ENCODE measurements at places on chromosomes 7 and 10.
A peak's percentile ranks its signal among the peaks of the same experiment; 100 is the strongest.

GRCh38 chr7:11124856-11125559, 151.3 kb downstream of the PHF14 start:
- no peak for DNase-seq

DNA sequence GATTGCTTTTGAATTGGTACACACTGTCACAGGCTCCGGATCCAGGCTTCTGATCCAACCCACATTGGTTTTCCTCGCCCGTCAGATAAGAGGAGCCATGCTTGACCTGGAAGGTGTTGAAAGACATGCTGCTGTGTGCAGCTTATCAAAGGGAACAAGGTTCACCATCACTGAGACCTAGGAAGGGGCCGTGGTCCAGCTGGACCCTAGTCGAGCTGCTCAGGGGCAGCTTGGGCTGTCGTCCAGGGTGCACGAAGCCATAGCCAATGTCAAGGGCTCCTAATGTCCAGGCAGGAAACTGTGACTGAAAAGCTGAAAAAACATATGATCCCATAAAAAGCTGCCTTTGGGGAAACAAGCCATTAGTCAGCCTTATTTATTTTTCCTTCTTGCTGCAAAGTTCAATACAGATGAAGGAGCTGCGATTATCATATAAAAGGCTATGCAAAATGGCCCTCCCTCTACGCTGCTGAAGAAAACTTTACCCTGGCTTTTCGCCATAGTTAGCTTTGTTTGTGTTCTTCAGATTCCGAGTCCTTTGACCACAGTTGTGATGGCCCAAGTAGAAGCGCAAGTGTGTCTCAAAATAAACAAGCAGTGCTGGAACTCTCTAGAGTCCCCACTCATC, 118.0 kb downstream of the CREB5 start:
- DNase-seq: no peak

- peak; percentile 41 for DNase-seq
These were observed 2.1 kb downstream of the FAM20C start for GRCh38 chr7:194252-195009.

DNA sequence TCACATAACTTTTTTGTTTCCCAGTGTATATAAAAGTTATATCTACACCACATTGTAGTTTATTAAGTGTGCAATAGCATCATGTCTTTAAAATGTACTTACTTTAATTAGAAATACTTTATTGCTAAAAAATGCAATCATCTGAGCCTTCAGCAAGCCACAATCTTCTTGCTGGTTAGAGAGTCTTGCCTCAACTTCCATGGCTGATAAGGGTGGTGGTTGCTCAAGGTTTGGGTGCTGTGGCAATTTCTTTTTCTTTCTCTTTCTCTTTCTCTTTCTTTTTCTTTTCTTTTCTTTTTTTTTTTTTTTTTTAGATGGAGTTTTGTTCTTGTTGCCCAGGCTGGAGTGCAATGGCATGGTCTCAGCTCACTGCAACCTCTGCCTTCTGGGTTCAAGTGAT, 360.0 kb downstream of the MAGI2 start:
- no peak for DNase-seq

GRCh38 chr7:131506597-131506996, 49.8 kb downstream of the PODXL start:
- DNase-seq: no peak

DNA sequence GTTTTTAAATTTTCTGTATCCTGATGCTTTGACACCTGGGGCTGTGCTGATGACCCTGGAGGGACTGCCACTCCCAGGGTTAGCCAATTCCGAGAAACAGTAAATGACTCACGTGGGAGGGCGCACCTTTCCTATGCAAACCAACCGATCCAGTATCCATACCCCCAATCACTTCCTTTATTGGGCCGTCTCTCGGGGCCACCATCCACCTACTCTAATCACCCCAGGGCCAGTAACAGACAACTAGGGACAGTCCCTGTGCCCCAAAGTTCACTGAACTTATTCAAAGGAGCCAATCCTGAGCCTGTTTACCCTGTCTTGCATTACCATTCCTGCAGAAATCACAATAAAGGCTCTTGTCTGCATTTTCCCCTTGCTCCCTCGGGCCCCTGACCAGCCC, 6.6 kb upstream of the LGI1 start:
- DNase-seq: no peak

DNA sequence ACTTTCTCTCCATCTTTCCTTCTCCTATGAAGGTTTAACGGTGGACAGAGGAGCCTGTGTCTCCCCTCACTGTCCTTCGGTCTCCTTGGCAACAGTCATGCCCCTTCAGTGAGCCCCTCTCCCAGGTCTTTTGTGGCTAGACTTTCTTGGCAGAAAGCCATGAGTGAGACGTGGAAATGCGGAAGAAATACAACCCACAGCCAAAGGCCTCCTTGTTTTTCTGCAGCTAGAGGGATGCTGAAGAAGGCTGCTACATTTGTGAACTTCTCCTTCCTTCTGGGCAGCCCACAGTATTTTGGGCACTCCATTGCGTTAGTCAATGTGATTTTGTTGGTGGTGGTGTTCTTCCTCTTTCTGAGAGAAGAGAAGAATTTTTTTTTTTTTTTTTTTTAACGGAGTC, 333.7 kb upstream of the PODXL start:
- DNase-seq: no peak

- DNase-seq: no peak
These were observed 6.7 kb upstream of the KLRG2 start for GRCh38 chr7:139490130-139490529.

DNA sequence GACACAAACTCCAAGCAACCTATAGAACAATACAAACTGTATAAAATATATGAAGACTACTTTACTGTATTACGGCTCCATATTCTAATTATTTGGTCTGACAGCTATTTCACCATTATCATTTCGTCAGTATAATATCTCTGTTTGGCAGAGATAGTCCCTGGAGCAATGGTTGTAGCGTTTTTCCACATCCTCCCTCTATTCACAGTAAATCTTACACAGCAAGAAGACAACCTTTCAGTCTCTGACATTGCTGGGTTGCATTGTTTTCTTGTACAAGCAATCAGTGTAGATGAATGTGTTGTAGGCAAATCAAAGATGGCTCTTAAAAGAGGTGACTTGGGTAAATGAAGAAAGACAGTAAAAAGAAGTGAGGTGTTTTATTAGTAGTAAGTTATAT, 105.6 kb upstream of the PLXDC2 start:
- DNase-seq: no peak

- no peak for DNase-seq
These were observed 144.7 kb upstream of the ZNF716 start for GRCh38 chr7:57305192-57305748.

DNA sequence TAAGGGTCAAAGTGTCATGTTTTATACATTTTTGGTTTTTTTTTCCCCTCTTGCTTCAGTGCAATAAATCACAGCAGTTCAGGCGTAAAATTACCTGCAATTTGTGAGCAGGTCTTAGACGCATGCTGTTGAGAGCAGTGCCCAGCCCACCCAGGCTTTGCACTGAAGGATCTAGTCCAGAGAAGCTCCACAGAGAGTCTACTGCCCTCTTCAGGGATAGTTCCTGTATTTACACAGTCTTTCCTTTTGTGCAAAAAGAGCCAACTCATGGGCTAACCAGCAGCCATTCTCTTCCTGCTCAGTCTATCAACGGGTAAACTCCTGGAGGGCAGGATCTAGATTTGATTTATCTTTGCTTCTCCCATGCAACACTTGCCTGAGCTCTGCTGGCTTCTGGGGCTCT, 82.2 kb upstream of the NAMPT start:
- peak; percentile 28 for DNase-seq

DNA sequence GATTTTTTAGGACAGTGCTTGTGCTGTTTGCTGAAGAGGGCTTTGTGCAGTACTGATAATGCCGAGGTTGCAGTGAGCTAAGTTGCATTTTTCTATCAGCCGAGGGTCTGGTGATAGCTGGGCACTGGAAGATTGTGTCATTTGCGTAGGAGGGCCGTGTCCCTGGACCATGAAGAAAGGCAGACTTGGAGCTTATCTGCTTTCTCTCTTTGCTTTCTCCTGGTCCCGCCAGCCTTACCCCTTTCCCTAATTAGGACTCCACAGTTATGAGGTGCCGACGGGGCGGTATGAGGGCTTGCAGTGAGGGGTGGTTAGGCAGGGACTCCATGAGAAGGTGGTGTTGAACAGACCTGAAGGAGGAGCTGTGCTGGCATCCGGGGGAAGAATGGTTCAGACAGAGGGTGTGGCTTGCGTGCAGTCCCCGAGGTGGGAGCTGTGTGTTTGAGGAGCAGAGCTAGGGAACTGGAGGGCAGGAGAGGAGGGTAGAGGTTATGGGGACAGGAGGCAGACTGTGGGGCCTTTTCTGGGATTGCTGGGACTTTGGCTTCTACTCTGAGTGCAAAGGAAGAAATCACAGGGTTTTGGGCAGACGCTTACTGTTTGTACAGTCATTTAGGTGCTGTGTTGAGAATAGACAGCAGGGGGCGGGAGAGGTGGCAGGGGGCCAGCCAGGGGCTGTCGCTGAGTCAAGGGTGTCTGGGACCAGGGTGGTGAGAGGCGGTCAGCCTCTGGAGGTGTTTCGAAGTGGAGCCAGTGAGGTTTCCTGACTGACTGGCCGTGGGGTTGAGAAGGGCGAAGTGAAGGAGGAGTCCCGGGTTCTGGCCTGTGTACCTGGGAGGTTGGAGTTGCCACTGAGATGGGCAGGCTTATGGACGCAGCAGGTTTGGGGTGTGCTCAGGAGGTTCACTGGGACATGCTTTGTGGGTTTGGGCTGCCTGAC, 43.4 kb downstream of the PRF1 start:
- DNase-seq: peak; percentile 22

- no peak for DNase-seq
These were observed 7.7 kb downstream of the GRM8 start for GRCh38 chr7:127245002-127245401.

- peak; percentile 84 for DNase-seq
These were observed 3.1 kb downstream of the FLNC start for GRCh38 chr7:128833148-128833945.

DNA sequence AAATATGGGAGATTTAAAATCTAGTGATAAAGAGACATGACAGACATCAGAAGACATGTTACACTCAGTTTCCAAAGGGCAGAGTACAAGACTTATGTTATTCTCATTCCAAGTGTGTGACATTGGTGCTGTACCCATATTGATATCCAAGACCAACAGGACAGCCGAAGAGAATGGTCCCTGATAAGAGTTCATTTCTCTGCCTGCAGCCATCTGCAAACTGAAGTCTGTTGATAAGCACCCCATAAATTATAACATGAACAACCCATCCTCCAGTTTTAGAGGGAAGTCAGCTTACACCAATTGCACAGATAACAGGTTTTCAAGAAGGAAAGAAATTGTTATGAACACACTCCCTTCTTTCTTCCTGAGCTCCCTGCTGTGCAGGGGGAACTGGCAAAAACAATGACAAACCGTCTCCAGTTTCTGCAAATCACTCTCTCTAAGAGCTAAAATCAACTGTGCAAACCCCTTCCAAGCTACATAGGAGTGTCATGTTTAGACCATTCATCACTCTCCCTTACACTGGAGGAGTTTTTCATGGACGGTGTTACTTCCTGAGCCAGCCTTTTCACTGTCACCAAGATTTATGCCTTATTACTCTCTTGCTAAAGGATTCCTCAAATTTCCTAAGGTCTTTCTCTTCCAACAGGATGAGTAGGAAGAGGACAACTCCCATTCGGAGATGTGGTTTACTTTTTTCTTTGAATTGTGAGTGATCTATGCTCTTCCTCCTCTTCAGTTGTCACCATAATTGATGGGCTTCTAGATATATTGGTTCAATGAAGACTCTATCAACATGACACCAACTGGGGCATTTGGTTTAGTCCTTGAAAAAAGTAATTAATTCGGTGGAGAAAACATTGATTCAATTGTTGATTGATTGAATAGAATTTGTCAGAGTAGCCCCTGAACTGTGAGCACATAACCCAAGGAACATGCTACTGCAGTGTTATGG, 80.3 kb upstream of the FAM171A1 start:
- DNase-seq: no peak

DNA sequence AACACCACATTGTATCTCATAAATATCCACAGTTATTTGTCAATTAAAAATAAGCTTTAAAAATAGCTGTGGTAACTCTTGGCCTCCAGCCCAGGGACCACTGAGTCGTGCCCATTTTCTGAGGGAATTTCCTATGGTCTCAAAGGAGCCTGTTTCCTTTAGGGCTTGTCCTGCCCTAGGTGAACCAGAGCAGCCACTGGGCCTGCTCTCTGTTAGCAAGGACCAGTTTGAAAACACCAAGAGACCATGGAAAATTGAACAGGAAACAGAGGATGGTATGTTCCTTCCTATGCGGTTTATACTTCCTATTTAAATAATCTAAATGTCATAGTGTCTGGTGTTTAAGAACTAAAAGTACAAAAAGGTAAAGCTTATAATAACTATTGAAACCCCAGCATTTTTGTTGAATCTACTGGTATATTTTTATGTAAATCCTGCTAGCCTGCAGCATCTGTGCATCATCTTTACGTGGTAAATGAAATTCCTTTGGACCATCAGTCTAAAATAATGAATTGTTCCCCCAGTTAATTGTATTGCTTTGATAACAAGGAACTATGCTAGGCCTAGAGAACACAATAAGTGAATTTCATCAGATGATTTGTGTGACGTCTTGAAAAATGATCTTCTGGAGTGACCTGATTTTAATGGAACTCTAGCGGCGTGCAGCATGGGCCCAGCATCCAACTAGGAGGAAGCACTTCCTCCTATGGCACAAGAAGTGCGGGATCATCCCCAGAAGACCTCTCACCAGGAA, 333.7 kb downstream of the GFRA1 start:
- no peak for DNase-seq

DNA sequence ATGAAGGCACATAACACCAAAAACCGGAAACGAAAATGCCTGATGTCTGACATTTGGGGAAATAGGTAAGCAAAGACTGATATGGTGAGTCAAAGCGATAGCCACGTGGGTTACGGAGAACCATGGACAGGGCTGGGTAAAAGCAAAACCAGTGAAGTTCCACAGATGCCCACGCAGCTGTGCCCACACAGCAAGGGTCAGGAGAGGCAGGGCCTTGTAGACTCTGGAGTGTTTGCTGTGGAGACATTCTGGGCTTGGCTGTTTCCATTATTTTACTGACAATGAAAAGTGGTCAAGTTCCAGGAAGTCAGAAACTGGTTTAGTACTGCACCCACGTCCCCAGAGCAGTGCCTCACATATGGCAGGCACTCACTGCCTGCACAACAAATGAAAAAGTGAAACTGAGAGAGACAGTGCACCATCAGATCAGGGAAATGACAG, 148.7 kb downstream of the ZMYND11 start:
- DNase-seq: no peak

DNA sequence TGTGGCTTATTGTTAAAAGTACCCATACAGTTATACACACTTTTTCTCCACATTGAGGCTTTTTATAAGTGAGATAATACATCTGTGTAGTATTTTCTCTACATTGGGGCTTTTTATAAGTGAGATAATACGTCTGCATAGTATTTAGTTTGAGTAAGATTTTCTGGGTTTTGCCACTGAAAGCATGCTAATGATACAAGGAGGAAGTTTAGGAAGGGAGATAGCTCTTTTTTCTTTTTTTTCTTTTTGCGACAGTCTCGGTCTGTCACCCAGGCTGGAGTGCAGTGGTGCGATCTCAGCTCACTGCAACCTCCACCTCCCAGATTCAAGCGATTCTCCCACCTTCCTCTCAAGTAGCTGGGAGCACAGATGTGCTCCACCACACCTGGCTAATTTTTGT, 13.3 kb downstream of the FAM107B start:
- DNase-seq: no peak
